ENCODE measurements at places on chromosomes 3 and 15.

- no peak for DNase-seq
Observed at GRCh38 chr3:110099711-110100110, 762.4 kb upstream of the DPPA4 start.

GRCh38 chr15:68154923-68155559 is 50.1 kb downstream of the CALML4 start:
- peak; percentile 36 for DNase-seq

GRCh38 chr3:197394464-197395321 is 96.3 kb upstream of the DLG1 start:
- DNase-seq = no peak

DNA sequence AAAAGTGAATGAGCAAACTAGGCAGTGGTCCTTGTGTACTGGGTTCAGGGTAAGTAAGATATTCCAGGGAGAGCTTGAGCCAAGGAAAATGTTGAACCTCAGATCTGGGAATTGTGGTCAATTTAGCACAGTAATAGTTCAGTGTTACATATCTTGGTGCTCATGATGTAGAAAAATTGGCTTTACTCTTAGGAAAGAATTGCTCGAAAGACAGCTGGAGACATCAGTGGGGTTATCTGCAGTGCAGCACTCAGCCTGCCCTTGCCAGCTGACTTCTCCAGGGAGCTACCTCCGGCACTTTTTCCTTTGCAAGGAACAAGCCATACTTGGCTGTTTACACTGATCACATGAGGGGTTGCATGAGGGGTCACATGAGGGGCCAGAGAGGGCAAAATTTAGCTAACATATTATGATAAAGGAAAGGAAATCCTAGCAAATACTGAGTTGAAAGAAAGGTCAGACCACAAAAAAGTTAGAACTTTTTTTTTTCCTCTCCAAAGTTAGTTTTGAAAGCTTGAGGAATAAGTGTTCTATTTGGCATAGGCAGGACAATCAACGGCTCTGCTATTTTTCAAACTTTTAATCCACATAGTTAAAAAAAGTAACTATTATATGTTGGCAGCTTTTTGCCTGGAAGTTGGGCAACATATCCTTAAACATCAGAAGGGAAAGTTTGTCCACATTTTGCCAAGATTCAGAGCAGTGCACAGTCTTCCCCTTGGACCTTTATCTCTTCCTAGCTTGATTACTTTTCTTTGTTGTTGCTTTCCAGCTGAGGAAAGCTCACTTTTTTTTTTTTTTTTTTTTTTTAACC is 92.4 kb downstream of the COL6A6 start:
- peak; percentile 97 for DNase-seq

DNA sequence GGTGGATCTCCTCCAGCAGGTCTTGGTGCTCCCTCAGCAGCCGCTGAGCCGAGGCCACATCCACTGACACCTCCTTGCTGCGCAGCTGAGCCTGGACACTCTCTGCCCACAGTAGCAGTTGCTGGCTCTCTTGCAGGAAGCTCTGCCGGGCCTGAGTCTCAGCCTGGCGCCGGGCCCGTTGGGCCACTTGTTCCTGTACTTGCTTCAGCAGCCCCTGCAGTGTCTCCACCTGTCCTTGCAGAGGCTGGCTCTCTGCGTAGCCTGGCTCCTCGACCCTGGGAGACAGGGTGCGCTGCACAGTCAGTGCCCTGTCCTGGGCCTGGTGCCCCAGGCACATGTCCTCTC is 15.5 kb downstream of the SPTBN5 start:
- DNase-seq = no peak

GRCh38 chr15:41789236-41789635 is 15.0 kb downstream of the MAPKBP1 start:
- peak; percentile 86 for DNase-seq

GRCh38 chr15:98221577-98221976 is 261.1 kb downstream of the ARRDC4 start:
- DNase-seq = no peak

DNA sequence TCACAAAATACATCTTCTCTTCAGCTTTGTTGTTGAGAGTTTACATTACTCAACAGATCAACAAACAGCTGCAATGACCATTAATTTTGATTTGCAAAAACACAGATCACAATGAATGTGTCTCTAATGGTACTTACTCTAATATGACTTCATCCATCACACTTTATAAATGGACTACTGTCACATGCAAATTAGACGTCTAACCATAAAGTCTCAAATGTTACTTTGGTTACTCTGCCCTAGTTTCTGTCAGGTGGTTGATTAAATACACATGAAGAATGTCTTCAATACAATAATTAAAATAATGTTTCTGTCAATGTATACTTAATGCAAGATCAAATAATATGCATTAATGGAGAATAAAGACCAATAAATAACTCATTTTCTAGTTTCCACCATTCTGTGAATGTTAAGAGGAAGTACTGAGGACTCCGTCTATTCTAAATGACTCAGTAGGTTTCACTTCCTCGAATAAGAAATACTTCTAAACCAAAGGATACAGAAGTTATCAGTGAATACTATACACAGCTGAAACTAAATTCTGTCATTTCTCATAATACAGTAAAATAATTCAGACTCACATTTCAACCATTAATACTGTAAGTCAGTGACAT is 145.8 kb downstream of the CBLB start:
- peak; percentile 26 for DNase-seq

DNA sequence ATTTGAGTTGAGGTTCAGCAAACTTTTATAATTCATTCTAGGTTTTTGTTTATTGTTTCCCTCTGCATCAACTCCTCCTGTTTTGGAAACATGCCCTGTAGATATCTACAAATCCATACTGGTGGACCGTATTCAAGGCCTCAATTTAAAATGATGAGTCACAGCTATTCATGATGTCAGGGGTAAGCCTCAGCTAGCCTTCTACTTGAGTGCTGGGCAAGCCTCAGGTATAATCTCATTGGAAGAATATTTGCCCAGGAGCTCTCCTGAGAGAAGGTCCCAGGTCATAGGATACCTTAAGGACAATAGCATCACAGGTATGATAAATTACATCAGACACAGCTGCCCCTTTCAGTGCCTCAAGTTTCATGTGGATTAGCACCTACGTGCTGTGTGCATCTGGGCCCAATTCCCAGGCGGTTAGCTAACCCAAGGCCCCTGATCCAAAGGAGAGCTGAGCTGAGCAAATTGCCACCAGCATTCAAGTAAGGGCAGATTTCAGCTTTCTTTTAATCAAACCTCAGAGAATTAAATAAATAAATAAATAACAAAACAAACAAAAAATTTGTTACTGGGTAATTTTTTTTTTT is 87.5 kb downstream of the KCNMB2 start:
- no peak for DNase-seq

GRCh38 chr3:133268726-133269134 is 131.1 kb upstream of the BFSP2 start:
- DNase-seq = no peak

- no peak for DNase-seq
Observed at GRCh38 chr15:74725225-74725774, at the start of gene CYP1A1. TSS of gene CYP1A1 (minus strand) at chr15:74725528. CDS start at chr15:74723097, 2,431 bp downstream.

DNA sequence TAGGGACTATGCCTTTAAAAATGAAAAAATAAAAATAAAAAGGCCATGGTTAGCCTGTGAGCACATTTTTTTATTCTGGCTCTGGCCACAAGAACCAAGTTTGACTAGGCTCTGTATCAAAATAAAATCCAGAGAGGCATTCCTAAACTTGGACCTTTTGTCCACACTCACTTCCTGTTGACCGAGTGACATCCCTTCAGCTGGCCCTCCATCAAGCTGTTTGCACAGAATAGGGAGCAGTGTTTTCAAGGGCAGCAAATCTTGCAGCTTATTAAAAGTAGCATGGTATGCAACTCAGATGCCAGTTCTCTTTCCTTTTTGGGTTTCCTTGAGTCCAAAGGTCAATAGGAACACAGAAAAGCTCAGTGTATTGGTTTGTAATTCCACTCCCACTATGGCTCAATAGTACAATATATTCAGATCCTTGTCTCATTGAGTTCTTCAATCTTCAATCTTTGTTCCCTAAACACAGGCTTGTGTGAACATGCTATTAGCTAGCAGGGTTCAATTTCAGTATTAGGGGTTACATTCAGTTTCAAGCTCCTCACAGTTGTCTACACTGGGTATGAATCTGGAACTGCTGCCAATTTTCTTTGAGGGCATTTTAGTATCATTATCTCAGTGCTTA is 244.5 kb downstream of the RBMS3 start:
- DNase-seq = peak; percentile 91

- DNase-seq = no peak
Observed at GRCh38 chr15:97585408-97585807, 375.1 kb upstream of the ARRDC4 start.

DNA sequence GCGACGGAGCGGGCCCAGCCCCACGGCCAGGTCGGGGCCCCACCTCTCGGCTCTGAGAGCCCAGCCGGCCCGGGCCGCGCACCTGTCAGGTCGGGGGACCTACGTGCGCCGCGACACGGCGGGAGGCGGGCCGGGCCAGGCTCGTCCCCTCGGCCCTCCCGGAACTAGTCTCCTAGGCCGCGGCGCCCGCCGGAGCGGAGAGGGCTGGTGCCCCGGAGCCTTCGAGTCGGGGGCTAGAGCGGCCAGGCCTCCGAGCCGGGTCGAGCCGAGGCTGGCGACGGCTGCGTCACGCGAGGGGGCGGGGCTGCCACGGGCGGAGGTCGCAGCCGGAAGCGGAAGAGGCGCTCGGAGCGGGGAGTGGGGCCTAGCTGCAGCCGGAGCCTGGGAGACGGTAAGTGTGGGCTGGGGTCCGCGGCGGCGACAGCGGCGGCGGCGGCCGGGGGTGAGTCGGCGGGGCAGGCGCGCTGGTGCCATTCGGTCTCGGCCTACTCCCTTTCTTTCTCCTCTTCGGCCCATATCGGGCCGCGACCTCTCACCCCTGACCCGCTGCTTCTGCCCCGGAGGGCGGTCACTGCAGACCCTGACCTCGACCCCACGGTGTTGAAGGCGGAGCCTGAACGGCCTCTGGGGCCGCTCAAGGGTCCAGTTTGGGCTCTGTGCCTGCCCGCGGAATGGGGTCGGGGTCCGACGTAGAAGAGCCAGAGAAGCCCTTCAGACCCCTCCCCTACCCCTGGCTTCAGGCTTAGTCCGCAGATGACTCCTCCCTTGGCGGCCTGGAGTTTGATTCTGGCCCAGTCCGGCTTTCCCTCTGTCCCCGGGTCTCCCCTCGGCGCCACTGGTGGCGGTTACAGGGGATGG is at the start of gene CLK3:
Gene CLK3 (plus strand): TSS at position 329 of the 858 bp plus-strand sequence. CDS start 3,361 bp downstream, outside the sequence.
- DNase-seq = peak; percentile 86

- peak; percentile 72 for DNase-seq
Observed at GRCh38 chr15:100592898-100593297, 9.1 kb downstream of the LINS1 start.

- DNase-seq = no peak
Observed at GRCh38 chr3:3227640-3228039, 48.1 kb upstream of the CRBN start.

DNA sequence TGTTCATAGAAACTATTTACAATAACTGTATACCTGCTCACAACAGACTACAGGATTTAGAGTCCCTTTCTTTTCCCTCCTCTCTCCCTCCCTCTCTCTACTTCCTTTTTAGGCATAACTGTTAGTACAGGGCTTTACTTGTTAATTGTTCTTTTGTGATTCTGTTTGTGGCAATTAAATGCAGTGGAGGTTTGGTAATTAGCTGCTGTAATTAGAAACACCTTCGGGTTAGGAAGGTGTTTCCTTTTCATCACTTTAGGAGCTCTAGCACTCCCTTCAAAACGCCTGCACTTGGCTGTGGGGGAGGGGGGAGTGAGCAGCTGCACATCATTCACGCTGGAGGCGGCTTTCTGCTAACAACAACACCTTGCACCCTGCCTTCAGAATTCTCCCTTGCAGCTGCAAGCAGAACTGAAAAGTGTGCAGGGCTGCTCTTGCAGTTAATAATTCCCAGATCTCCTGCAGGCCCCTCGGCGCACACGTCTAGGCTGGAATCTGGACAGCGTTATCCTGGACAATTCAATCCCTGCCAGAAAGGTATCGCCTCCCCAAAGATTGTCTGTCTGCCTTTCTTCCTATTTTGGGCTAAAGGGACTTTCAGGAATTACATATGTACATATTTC is 242.6 kb upstream of the RGMA start:
- no peak for DNase-seq

DNA sequence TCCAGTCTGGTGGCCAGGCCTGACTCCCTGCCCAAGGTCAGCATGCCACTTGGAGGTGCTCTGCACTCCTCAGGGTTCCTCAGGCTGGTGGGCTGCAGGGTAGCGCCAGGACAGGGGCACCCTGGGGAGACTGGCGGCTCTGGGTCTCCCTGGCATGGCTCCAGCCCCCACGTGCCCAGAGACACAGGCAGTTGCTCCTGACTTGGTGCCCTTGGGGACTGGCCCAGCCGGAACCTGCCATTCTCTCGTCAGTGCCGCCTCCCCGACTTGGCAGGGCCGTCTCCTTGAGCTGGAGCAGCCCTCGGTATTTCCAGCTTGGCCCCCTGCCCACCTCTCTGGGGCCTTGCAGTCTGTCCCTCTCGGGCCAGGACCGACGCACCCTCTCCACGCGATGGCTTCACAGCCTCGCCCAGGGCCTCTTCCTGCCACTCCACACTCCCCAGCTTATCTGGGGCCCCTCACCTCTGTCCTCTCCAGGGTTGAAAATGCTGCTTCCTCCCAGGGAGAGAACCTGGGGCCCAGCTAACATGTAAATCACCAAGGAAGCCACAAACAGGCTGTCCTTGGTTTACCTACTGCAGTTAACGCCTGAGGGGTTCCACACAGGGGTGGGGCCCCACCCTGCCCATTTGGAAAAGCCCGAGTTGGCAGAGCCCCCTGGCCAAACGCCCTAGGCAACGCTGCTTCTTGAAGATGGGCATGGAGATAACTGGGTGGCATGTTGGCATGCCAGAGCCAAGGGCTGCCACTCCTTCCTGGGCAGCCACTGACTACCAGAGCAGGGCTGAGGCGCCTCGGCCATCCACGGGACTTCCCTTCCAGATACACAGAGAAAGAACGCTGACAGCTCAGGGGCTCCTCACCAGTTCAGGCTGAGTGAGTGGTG is 61.4 kb downstream of the SMAD6 start:
- DNase-seq = no peak

DNA sequence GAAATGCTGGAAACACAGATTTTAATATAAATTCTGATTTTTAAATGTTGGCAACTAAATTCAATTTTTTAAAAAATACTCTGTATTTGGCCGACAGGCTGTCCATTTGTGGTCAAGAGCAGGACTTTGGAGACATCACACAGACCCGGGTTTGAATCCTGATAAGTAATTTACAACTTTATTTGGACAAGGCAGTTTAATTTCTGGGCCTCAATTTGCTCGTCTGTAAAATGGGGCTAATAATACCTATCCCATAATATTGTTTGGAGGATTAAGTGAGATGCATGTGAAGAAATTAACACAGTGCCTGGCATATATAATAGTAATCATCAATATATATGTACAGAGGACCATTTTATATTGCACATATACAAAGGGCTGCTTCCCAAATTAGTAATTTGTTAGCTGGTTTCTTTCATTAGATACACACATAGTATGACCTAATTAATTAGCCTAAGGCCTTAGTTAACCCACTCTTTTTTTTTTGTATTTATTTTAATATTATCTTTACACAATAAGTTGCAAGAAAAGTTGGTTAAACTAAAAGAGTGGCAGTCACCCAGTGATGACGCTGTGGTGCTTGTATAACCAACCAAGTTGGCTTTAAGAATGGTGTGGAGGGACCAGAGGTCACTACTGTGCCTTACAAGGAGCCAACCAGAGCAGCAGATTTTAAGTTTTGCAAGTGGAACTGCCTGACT is 665 bp downstream of the PIGB start:
- DNase-seq = no peak

GRCh38 chr15:45168286-45168685 is 19.5 kb downstream of the SHF start:
- no peak for DNase-seq

- no peak for DNase-seq
Observed at GRCh38 chr3:52436500-52437149, 8.3 kb downstream of the SEMA3G start.

GRCh38 chr3:249587-250262 is 53.2 kb downstream of the CHL1 start:
- DNase-seq = no peak
